ENCODE measurements at places on chromosomes 2 and 18. TPM values are rescaled to one million over a fixed set of nuclear protein-coding genes. Genes with fewer than 3 reads are reported as not detected.

DNA sequence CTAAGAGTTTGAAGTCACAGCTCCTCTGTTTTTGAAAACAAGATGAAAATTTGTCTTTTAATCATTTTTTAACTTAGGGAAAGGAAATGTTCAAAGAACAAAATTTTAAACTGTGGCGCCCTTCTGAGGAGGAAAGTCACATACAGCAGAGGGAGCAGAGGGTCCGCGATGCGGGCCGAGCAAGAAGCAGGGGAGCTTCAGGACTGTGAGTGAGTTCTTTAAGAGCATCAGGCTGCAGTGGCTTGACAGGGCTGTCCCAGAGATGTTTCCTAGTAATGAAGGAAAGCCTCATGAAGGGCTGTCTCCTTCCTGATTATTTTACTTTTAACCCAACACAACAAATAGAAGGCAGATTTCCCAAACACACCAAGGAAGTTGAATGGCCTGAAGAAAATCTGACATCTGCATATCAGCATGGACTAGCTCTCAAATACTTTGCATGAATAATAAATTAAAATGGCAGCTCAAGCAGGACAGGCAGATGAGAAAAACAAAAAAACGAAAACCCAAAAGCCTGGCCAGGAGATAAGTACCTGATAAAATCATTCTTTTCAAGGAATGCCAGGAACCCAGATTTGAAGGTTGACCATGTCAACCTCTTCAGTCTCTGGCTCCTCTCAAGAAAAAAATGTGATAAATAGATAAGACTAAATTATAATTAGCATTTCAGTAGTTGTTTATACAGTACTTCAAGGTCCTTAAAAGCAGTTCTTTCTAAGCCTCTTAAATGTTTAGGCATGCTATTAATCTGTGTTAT lies 60.8 kb downstream of the SLC40A1 start:
- H3K36me3 ChIP-seq, result no peaks in the 10 kb centered on the region
- H3K4me1 ChIP-seq, result no peaks in the 10 kb centered on the region
- H3K27ac ChIP-seq, result no peak overlapping the region
- peaks cover 2% of the 10 kb centered on the region for H3K27me3 ChIP-seq

- no peak overlapping the region for H3K27ac ChIP-seq
- H3K4me1 ChIP-seq, result no peaks in the 10 kb centered on the region
- H3K4me3 ChIP-seq, result no peak overlapping the region
- DNase-seq, result no peak
- no peaks in the 10 kb centered on the region for H3K36me3 ChIP-seq
Observed at GRCh38 chr18:22639561-22639960, 221.8 kb upstream of the CTAGE1 start.

DNA sequence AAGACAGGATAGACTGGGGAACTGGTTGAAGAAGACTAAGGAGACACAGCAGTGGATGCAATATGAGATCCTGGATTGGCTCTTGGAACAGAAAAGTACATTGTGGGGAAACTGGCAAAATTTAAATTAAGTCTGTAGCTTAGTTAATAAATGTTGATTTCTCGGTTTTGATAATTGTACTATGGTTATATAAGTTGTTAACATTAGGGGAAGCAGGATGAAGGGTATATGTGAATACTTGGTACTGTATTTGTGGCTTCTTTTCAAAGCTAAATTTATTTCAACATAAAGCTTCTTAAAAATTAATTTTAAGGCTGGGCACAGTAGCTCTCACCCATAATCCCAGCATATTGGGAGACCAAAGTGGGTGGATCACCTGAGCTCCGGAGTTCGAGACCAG lies 103.8 kb downstream of the TMEM17 start:
- no peaks in the 10 kb centered on the region for H3K4me1 ChIP-seq
- no peak overlapping the region for H3K4me3 ChIP-seq
- H3K36me3 ChIP-seq, result no peaks in the 10 kb centered on the region
- no peak for DNase-seq

GRCh38 chr18:58473071-58473470 lies 155.8 kb downstream of the ALPK2 start:
- H3K27ac ChIP-seq, result no peak overlapping the region
- H3K27me3 ChIP-seq, result peaks cover 14% of the 10 kb centered on the region
- no peak for DNase-seq
- H3K4me1 ChIP-seq, result no peaks in the 10 kb centered on the region

DNA sequence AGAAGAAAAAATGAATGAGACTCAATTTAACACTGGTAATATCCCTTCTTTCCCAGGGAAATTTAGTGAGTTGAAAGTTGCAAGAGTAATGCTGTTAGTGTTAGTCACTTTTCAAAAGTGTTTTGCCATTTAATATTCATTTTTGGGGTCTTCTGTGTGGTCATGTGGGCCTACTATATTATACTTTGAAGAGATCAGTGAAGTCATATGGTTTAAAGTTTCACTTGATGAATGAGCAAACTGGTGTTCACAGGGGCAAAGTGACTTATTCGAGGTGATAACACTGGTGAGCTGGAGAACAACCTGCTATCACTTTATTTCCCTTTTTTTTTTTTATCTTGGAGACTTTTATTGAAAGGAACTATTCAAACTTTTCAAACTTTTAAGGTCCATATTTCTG lies 196.0 kb downstream of the PLCL1 start:
- H3K36me3 ChIP-seq, result peaks cover 5% of the 10 kb centered on the region
- peaks cover 31% of the 10 kb centered on the region for H3K4me1 ChIP-seq
- DNase-seq, result no peak
- no peaks in the 10 kb centered on the region for H3K27me3 ChIP-seq
- no peak overlapping the region for H3K4me3 ChIP-seq

DNA sequence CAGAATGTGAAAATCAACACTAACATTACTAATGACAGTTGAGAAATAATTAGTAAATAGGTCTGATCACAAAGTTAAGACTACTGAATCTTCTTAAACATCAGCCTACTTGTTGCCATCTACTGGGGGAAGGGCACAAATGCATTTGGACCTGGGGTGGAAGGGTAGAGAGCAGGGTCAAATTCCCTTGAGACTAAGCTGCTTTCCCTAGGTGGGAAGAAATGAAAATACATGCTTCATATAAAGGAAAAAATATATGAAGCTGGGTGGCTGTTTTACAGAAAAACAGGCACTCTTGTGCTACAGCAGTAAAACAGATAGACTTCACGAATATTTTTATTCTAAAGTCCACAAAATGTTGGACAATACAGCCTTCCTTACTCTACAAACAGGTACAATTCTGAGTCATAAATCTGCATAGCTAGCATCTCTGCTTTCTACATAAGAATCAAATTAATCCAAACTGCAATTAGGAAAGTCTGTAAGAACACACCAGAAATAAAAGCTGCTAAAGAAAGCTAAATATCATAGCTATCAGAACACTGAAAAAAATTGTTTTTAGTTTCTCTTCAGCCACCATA lies 10.9 kb downstream of the TRIP12 start:
- H3K27me3 ChIP-seq, result no peaks in the 10 kb centered on the region
- DNase-seq, result no peak
- peak overlapping the region; percentile 6 for H3K4me3 ChIP-seq
- H3K27ac ChIP-seq, result peak overlapping the region; percentile 75
- peaks cover 39% of the 10 kb centered on the region for H3K4me1 ChIP-seq

Gene VAPA
- 201 TPM for total RNA-seq

Gene HOXD8
- not detected for total RNA-seq

Gene TMEM247
- total RNA-seq, result not detected
